HFFc6 (cell line): ENCODE measurements at places on chromosomes 4 and X. TPM values are rescaled to one million over a fixed set of nuclear protein-coding genes. Genes with fewer than 3 reads are reported as not detected.

DNA sequence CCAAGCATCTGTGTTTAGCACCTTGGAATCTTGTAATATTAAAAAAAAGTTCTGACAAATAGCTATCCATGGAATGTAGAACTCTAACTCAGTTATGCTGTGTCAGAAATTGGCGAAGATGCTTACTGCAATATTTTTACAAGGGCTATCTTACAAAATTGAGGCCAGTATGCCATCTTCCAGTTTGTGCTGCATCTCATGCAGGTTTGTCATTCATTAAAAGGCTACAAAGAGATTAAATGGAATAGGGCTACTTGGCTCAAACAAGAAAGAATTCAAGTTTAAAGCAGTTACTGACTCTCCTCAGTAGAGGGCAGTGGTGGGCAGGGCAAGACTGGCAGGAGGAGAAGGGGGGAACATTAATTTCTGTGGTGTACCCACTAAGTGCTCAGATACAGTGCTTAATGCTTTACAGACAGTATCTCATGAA, 66.5 kb downstream of the SHROOM4 start:
- no peaks in the 10 kb centered on the region for H3K4me1 ChIP-seq
- no peak overlapping the region for H3K4me3 ChIP-seq
- no peak overlapping the region for H3K27ac ChIP-seq
- H3K27me3 ChIP-seq: no peaks in the 10 kb centered on the region
- no peak for DNase-seq

RAB9B gene
- 0.19 to 0.29 TPM (median 0.24 TPM) in 3 replicates for total RNA-seq

- DNase-seq: no peak
- no peak overlapping the region for H3K27ac ChIP-seq
- peaks cover 42% of the 10 kb centered on the region for H3K4me1 ChIP-seq
- H3K36me3 ChIP-seq: no peaks in the 10 kb centered on the region
- no peak overlapping the region for H3K4me3 ChIP-seq
Observed at GRCh38 chr4:169312690-169313422, 42.1 kb upstream of the SH3RF1 start.

- H3K27me3 ChIP-seq: peaks cover 13% of the 10 kb centered on the region; the same call in 1 of the 2 replicates
- no peak overlapping the region for H3K4me3 ChIP-seq
- no peaks in the 10 kb centered on the region for H3K4me1 ChIP-seq
- H3K36me3 ChIP-seq: no peaks in the 10 kb centered on the region
- no peak for DNase-seq
Observed at GRCh38 chr4:108385076-108385475, 216.3 kb upstream of the LEF1 start.

GRCh38 chr4:185142564-185142911, 528 bp upstream of the SLC25A4 start:
- peaks cover 16% of the 10 kb centered on the region for H3K27me3 ChIP-seq
- peak overlapping the region; percentile 84 for H3K4me3 ChIP-seq
- DNase-seq: no peak

GRCh38 chr4:147310312-147310711, 170.6 kb upstream of the EDNRA start:
- H3K27ac ChIP-seq: no peak overlapping the region
- DNase-seq: no peak
- H3K4me1 ChIP-seq: peaks cover 7% of the 10 kb centered on the region
- no peaks in the 10 kb centered on the region for H3K36me3 ChIP-seq
- peaks cover under 1% of the 10 kb centered on the region; the same call in 1 of the 2 replicates for H3K27me3 ChIP-seq
- H3K4me3 ChIP-seq: no peak overlapping the region

IL1RAPL1 gene
- 0.06 TPM in 1 of 3 replicates, not detected in the others for total RNA-seq

PRR32 gene
- not detected in 3 replicates for total RNA-seq

DNA sequence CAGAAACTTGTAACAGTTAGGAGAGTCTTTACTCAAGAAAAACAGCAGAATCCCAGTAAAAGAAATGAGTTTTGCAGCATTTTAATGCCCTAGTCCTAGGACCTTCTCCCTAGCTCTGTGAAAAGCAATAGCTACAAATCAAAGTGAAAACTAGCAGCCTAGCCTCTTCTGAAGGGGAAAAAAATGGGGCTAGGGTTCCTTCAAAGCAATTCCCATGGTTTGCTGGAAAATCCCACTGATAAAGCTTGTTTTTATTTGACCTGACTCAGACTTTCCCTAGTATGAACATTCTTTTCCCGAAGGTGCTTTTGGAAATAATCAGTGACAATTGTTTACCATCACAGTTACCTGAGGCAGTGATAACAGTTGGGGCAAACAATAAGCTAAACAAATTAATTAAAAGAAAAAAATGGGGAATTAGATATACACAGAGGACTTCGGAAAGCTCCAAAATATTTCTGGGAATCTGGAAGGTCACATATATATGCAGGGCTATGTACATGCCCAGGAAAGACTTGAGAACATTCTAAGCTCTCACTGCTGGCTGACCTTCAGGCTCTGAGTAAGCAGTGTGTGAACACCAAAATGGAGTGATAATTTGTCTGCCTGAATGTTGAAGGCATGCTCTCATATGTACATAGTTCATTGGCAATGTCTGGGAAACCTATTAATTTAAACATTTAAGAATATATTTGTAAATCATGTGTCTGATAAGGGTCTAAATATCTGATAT, 285.9 kb downstream of the KCTD8 start:
- no peaks in the 10 kb centered on the region for H3K4me1 ChIP-seq
- H3K27ac ChIP-seq: no peak overlapping the region
- no peaks in the 10 kb centered on the region; the same call in 1 of the 2 replicates for H3K36me3 ChIP-seq
- H3K27me3 ChIP-seq: no peaks in the 10 kb centered on the region
- H3K4me3 ChIP-seq: no peak overlapping the region

- H3K27ac ChIP-seq: peak overlapping the region; percentile 78; the same call in 1 of the 2 replicates
- DNase-seq: no peak
- H3K27me3 ChIP-seq: peaks cover 2% of the 10 kb centered on the region; the same call in 1 of the 2 replicates
- no peaks in the 10 kb centered on the region for H3K36me3 ChIP-seq
- peak overlapping the region; percentile 58; the same call in 1 of the 2 replicates for H3K4me3 ChIP-seq
- H3K4me1 ChIP-seq: peaks cover 23% of the 10 kb centered on the region
Observed at GRCh38 chrX:19863857-19864223, 23.6 kb downstream of the SH3KBP1 start.

DNA sequence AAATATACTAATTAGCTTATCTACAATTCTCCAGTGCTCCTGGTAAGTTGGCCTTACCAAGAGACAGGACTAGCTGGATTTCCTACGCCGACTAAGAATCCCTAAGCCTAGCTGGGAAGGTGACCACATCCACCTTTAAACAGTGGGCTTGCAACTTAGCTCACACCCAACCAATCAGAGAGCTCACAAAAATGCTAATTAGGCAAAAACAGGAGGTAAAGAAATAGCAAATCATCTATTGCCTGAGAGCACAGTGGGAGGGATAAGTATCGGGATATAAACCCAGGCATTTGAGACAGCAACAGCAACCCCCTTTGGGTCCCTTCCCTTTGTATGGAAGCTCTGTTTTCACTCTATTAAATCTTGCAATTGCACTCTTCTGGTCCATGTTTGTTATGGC, 1025.0 kb downstream of the RAB28 start:
- no peaks in the 10 kb centered on the region for H3K4me1 ChIP-seq
- no peak overlapping the region for H3K27ac ChIP-seq
- no peak for DNase-seq
- no peak overlapping the region for H3K4me3 ChIP-seq
- H3K36me3 ChIP-seq: peaks cover 5% of the 10 kb centered on the region; the same call in 1 of the 2 replicates

- H3K4me1 ChIP-seq: peaks cover 60% of the 10 kb centered on the region
- H3K27me3 ChIP-seq: no peaks in the 10 kb centered on the region; the same call in 1 of the 2 replicates
- peak overlapping the region; percentile 97; the same call in 1 of the 2 replicates for H3K27ac ChIP-seq
- H3K4me3 ChIP-seq: peak overlapping the region; percentile 96
Observed at GRCh38 chr4:145934434-145935047, 4.1 kb downstream of the ZNF827 start.

GRCh38 chr4:113452868-113453620, 308.5 kb downstream of the CAMK2D start:
- peak; percentile 33 for DNase-seq
- peaks cover 30% of the 10 kb centered on the region for H3K4me1 ChIP-seq
- no peak overlapping the region; the same call in 1 of the 2 replicates for H3K4me3 ChIP-seq

GRCh38 chr4:48653217-48654014, 126.7 kb downstream of the FRYL start:
- H3K27ac ChIP-seq: peak overlapping the region; percentile 55
- H3K36me3 ChIP-seq: no peaks in the 10 kb centered on the region
- H3K4me1 ChIP-seq: peaks cover 42% of the 10 kb centered on the region
- peak; percentile 46 for DNase-seq
- H3K4me3 ChIP-seq: peak overlapping the region; percentile 76
- no peaks in the 10 kb centered on the region for H3K27me3 ChIP-seq

DNA sequence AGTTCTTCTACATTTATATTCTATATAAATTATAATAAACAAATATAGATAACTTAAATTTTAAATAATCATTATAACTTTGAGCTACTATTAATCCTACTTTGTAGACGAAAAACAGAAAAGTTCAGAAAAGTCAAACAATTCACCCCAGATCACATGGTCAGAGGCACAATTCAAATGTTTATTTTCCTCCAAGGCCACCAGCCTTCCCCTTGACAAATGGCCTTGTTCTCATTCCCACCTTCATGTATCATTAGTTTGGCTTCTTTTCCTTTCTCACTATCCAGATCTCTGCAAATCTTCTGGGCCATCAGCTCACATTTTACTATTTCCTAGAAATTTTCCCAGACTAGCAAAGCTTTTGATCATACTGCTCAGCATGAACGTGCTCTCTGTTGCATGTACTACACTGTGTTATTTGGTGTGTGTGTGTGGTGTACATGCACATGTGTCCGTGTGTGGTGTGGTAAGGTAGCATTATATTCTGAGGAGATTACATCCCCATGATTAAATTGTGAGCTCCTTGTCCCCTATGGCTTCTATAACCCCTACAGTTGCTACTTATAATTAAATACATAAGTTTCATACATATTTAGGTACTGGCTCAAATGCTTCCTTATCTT, 61.5 kb downstream of the ADGRA3 start:
- H3K27ac ChIP-seq: no peak overlapping the region
- no peaks in the 10 kb centered on the region; the same call in 1 of the 2 replicates for H3K27me3 ChIP-seq
- no peaks in the 10 kb centered on the region for H3K4me1 ChIP-seq
- no peak overlapping the region for H3K4me3 ChIP-seq

DNA sequence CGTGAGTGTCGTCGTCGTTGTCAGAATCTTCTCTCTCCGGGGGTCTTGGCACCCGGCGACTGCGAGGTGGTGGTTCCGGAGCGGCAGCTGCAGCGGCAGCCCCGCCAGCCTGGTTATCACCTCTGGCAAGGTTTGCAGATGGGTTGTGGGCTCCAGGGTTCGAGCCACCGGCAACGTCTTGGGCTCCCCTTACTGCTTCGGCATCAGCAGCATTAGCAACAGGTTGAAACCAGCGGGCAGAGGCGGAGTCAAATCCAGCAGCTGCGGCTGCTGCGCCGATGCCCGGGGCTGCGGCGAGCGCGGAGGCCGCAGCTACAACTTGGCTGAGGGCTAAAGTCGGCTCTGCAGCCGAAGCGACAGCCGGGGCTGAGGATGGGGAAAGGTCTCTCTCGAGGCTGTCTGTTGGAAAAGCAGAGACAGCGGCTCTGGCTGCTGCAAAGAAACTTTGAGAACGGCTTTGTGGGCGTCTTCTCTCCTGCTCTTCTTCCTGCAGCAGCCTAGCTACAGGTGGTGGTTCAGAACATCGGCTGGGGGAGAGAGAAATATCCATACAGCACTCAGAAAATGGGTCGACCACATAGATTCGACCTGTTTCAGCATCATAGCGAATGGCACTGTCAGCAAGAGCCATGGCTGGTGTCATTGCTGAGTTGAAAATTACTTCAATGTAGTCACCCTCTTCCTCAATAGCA, 3.6 kb downstream of the IRS4 start:
- no peaks in the 10 kb centered on the region for H3K36me3 ChIP-seq
- H3K4me1 ChIP-seq: no peaks in the 10 kb centered on the region
- H3K27me3 ChIP-seq: peaks cover 16% of the 10 kb centered on the region
- no peak for DNase-seq
- H3K4me3 ChIP-seq: no peak overlapping the region

TMEM156 gene
- 0.15 to 0.40 TPM (median 0.17 TPM) in 3 replicates for total RNA-seq

- no peak overlapping the region for H3K4me3 ChIP-seq
- H3K4me1 ChIP-seq: no peaks in the 10 kb centered on the region
- no peak overlapping the region for H3K27ac ChIP-seq
- DNase-seq: no peak
- no peaks in the 10 kb centered on the region for H3K36me3 ChIP-seq
Observed at GRCh38 chrX:136086521-136086920, 60.8 kb upstream of the FHL1 start.

DNA sequence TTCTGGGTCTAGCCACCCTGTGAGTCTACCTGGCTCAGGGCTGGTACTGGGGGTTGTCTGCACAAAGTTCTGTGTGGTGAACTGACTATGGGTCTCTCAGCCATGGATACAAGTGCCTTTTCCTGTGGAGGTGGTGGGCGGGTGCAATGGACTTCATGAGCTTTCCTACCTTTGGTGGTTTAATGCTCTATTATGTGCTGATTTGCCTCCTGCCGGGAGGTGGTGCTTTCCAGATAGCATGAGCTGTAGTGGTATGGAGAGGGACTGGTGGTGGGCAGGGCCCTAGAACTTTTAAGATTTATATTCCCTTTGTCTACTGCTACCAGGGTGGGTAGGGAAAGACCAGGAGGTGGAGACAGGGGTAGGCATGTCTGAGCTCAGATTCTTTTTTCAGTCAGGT, 48.0 kb downstream of the PBDC1 start:
- no peak overlapping the region for H3K4me3 ChIP-seq
- H3K27me3 ChIP-seq: no peaks in the 10 kb centered on the region; the same call in 1 of the 2 replicates
- no peaks in the 10 kb centered on the region for H3K4me1 ChIP-seq
- no peak overlapping the region for H3K27ac ChIP-seq
